ENCODE measurements at places on chromosomes 13 and 19. TPM values are rescaled to one million over a fixed set of nuclear protein-coding genes. Genes with fewer than 3 reads are reported as not detected.

The IZUMO4 gene
- 4.8 TPM for total RNA-seq

DNA sequence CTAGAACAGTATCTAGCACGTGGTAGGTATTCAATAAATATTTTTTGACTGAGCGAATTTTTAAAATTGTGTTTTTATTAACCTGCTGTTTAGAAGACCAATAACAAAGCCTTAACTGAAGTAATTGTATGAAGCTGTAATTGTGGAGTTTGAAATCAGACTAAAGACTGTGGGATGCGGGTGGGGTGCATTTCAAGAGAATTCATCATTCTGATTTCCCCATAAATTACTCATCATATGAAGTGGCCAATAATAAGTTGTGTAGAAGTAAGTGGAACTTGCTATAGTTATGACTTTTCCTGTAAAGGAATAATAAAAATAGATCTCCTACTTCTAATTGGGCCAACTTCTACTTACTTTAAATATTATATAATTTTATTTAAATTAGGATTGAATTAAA, 449.3 kb downstream of the PCDH9 start:
- no peak overlapping the region for H3K27ac ChIP-seq
- H3K27me3 ChIP-seq, result no peaks in the 10 kb centered on the region
- no peak for DNase-seq
- no peaks in the 10 kb centered on the region for H3K4me1 ChIP-seq
- H3K36me3 ChIP-seq, result no peaks in the 10 kb centered on the region

DNA sequence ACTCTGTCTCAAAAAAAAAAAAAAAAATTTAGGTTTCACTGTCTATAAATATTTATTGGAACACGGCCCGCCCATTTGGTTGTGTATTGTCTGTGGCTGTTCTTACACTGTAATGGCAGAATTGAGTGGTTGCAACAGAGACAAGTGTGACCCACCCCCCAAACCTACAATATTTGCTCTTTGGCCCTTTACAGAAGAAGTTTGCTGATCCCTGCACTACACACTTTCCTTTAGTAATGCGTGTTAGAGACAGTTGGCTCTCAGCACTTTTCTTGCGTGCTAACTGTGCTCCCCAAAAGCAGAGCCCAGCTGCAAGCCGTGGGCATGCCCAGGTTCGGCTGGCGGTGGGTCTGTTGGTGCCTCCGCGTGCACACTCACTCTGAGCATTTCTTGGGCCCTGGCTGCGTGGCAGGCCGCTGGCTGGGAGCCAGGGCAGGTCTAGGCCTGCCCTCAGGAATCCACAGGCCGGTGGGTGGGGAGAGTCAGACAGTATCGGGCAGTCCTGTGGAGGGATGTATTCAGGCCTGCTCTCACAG, 72.6 kb downstream of the SIPA1L3 start:
- DNase-seq, result no peak
- no peaks in the 10 kb centered on the region for H3K36me3 ChIP-seq
- H3K27me3 ChIP-seq, result no peaks in the 10 kb centered on the region
- H3K27ac ChIP-seq, result peak overlapping the region; percentile 18
- peaks cover 2% of the 10 kb centered on the region for H3K4me1 ChIP-seq
- H3K4me3 ChIP-seq, result no peak overlapping the region

DNA sequence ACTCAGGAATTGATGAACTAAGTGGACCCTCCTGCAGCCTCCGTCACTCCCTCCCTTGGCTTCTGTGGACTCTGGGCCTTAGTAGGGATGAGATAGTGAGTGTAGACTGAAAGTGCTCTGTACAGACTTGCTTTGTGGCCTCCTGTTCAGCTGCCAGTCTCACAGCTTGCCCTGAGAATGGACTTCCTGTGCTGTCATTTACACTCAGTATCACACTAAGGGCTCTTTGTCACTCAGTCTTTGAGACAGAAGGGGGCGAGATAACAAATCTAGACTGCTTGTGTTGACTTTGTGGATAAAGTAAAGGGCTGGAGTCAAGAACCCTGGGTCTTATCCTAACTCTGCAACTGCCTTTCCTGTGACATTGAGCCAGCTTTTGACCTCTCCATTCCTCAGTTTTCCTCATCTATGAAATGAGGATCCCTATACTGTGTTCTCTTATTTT, 21.0 kb upstream of the SPRY2 start:
- no peak for DNase-seq
- no peaks in the 10 kb centered on the region for H3K27me3 ChIP-seq
- no peak overlapping the region for H3K4me3 ChIP-seq
- peak overlapping the region; percentile 45 for H3K27ac ChIP-seq

DNA sequence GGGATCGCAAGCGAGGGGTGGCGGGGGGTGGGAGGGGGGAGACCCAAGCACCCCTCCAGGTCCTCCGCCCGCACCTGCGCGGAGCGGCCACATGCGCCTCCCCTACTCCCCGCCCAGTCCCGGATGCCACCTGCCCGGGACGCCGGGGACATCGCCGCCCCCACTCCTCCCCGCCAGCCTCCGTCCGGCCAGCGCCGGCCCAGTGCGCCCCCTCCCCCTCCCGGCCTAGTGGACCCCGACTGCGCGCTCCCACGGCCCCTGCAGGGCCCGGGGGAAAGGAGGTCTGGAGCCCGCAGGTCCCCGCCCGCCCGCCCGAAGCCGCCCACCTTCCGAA, 263 bp downstream of the RHPN2 start:
- H3K4me3 ChIP-seq, result peak overlapping the region; percentile 75
- no peak for DNase-seq
- no peaks in the 10 kb centered on the region for H3K27me3 ChIP-seq

The SHC2 gene
- 61.7 TPM for total RNA-seq

DNA sequence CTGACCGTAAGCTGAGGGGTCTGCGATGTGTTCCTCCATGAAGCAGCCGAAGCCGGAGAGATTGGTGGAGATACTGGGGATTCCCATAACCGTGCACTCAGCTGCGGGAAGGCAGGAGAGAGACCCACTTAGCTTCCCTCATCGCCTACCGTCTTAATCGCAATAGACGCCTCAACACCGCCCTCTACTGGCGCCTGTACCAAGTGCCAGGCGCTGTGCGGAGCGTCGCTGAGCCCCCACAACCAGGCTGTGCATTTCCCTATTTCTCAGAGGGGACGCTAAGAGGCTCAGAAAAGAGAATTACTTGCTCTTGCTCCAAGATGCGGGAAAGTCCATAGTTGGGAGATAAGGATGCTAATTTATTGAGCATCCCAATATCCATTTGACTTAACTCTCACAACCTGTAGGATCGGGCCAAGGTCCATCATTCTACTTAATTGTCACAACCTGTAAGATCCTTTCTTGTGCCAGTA, 5.8 kb downstream of the FTL start:
- no peak overlapping the region for H3K4me3 ChIP-seq
- H3K27me3 ChIP-seq, result no peaks in the 10 kb centered on the region
- H3K4me1 ChIP-seq, result peaks cover 26% of the 10 kb centered on the region
- DNase-seq, result peak; percentile 90

The FSD1 gene
- total RNA-seq, result 13.3 TPM

DNA sequence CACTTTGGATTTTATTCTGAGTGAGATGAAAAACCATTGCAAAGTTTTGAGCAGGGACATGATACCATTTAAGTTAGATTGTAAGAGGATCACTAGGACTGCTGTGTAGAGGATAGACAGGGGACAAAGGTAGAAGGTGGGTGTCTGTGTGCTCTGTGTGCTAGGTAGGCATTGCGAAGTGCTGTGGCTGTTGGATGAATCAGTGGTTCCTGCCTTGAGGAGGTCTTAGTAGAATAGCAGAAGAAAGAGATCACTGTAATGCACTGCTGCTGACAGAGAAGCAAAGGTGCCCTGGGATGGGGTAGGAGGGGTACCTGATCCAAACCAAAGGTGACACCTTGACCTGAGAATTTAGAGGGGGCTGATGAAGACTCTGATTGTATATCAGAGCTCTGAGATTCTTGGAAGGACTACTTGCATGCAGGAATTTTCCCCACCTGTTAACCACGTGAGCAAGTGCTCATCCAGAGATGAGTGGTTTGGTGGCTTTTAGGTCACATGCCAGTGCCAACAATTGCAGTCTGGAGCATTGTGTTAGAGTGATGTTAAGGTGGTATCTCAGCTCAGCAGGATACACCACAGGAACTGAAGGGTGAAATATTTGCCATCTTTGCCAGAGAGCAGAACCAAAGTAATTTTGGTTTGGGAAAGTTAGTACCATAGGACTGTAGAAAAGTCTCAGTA, 10.8 kb downstream of the WASF3 start:
- H3K4me3 ChIP-seq, result no peak overlapping the region
- no peak overlapping the region for H3K27ac ChIP-seq
- H3K36me3 ChIP-seq, result no peaks in the 10 kb centered on the region
- no peak for DNase-seq

Data from osteocyte (in vitro differentiated cells).